ENCODE measurements at places on chromosomes 2 and 18.
A peak's percentile ranks its signal among the peaks of the same experiment; 100 is the strongest.

GRCh38 chr2:240042740-240043139, 10.6 kb downstream of the OR6B3 start:
- DNase-seq: no peak

GRCh38 chr2:147211484-147211883, 633.3 kb upstream of the ACVR2A start:
- no peak for DNase-seq

- no peak for DNase-seq
Observed at GRCh38 chr2:112709703-112710102, 11.1 kb upstream of the NT5DC4 start.

DNA sequence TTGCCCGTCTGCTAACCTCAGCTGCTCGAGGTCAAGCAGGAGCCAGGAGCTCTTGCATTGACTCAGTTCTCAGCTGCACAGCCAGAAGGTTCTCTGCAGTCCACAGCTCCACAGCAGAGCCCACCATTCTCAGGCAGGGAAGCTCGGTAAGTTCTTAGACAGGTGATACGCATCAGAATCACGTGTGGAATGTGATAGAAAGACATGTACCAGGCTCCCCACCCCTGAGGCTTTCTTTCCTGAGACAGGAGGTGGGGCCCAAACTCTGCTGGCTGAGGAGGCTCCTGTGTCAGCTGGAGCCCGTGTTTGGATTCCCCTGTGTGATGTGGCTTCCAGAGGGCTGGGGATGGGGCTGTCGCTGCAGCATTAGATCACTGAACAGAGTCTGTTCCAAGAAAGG, 28.0 kb downstream of the DIPK1C start:
- DNase-seq: no peak

GRCh38 chr2:197888321-197888720, 83.9 kb downstream of the PLCL1 start:
- no peak for DNase-seq

- no peak for DNase-seq
Observed at GRCh38 chr2:189046320-189046719, 72.1 kb downstream of the COL3A1 start.

DNA sequence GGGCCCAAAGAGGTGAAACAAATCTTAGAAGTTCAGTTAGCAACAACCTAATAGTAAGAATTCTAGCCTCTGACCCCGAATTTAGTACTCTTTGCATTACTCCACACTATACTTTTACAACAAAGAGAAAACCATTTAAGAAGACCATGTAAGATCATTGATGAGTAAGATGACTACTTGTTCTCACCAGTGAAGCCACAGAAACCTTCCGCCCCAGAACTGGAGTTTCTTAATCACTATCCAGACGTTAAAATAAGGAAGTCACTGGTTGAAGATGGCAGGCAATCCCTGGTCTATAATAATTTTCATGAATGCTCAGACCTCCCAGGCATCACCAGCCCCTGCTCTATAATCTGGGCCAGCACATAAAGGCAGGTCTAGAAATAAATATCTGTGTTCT, 95.0 kb downstream of the TMEM163 start:
- DNase-seq: no peak

GRCh38 chr18:48153613-48154481, 223.4 kb upstream of the SMAD2 start:
- DNase-seq: no peak

GRCh38 chr2:230178546-230179485, 41.0 kb downstream of the SP110 start:
- no peak for DNase-seq

- DNase-seq: no peak
Observed at GRCh38 chr2:199914372-199914958, 3.4 kb downstream of the C2orf69 start.

DNA sequence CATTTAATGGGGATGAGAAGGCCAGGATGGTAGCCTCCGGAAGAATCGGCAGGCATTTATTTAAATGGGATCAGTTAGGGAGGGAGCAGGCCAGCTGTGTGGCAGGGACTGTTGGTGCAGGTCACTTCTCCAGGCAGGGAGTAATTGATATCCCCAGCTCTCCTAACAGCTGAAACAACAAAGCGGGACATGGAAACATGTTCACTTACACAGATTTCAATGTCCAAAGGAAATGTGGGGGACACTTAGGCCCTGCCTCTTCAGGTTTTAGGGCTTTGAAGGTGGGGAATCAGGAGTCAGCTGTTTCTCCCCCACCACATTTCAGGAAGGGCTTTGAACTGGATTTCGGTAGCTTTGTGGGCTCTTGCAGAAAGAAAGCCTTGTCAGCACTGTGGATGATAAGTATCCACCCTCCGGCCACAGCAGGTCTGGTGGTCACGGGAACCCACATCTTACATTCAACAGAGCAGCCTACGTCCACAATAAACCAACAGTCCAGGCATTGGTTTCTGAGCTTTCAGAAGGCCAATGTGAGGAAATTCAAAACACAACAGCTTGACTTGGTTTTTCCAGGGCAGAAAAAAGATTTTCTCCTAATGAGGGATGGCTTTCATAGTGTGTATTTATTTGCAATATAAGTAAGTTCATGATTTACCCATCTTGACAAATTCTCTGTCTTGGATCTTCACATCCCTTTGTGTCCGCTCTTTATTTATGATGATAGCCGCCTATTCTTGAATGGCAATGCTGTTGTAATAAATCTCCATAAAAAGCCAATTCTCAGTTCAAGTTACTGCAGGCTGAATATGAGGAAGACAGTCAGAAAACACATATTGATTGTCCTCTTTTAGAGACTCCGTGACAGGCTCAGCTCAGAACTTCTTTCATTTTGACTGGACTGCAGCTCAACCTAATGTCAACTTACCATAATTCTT, 96.6 kb upstream of the NRP2 start:
- no peak for DNase-seq

GRCh38 chr2:4465671-4466070, 762.3 kb downstream of the DCDC2C start:
- no peak for DNase-seq

- DNase-seq: no peak
Observed at GRCh38 chr2:54666634-54667265, 56.7 kb upstream of the EML6 start.

- no peak for DNase-seq
Observed at GRCh38 chr2:112073875-112074274, 18.8 kb downstream of the TMEM87B start.

DNA sequence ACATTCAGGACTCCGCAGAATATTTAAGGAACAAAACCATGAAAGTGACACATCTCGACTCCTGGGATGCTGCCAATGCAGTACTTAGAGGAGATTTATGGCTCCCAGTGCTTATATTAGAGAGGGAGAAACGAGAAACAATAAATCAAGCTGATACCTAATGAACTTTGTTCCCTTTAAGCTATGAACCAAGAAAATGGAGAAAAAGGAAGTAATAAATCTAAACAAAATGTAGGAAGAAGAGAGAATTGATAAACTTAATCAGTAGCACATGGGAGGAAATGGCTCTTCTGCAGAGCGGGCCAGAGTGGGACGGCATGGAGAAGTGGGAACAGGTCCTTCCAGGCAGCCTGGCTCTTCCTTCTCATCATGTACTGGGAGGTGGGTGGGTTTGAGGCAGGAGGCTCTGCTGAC, 42.7 kb downstream of the NPPC start:
- no peak for DNase-seq

DNA sequence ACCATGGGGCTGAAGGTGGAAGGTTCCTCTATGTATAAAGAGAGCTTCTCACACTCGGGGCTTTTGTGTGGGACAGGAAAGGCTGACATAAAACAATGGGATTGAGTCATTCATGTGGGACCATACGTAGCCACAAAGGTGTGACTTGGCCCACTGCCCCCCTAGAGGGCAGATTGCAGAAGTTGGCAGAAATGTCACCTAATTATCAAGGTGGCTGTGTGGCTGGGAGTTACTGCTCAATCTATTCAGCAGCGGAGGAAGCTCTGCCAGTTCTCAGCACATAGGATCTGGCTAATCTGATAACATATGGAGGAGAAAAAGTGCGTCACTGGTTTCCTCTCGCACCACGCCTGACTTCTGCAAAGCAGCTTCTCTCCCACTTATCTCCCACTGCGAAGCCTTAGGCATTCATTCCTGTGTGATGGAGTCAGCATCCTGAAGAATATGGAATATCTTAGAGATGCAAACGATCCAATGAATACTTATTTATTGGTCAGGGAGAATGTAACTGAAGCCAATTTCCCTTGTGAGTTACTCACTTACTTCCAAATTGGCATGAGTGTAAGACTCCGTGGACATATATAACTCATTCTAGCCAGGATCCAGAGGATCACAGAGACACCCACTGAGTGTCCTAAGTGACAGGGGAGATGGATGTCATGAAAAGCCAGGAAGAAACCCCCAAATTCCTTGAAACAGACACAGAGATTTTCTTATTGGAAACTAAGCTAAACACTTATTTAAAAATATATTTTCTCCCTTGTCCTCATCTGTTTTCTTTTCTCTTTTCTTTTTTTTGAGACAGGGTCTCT, 344.8 kb downstream of the TGIF1 start:
- DNase-seq: no peak

DNA sequence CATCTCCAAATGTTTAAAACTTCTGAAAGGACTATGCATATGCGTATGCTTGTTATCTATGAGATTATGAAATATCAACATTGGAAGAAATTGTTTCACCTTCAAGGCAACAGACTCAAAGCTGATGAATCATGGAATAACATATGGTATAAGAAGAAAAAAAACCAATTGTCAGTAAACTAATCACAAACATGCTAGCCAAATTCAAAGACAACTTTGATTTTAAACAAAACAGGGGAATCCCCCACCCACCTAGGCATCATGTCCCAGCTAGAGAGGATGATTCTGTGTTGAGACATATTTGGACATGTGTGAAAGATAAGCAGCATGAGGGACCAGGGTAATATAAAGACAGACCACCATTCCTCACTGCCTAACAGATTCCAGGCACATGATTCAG, 147.7 kb downstream of the WDPCP start:
- DNase-seq: no peak

- DNase-seq: no peak
Observed at GRCh38 chr2:223096235-223096970, 44.4 kb downstream of the KCNE4 start.

- peak; percentile 17 for DNase-seq
Observed at GRCh38 chr2:85804583-85804982, 50.8 kb downstream of the ATOH8 start.

DNA sequence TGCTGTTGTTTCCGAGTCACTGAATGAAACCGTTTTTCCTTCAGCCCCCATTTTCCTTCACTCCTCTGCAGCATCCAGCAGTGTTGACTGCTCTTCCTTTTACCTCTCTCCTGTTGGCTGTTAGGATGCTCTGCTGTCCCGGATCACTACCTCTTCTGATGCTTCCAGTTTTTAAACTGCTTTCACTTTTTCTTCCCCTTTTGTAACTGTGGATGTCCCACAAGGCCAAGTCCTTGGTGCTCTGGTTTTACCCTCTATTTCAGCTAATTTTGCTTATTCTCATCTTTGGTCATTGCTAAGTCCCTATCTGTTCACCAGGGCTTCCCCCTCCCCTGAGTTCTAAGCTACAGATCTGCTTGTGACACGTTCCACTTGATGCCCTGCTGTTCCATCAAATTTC, 39.4 kb upstream of the MAP4K3 start:
- DNase-seq: no peak

DNA sequence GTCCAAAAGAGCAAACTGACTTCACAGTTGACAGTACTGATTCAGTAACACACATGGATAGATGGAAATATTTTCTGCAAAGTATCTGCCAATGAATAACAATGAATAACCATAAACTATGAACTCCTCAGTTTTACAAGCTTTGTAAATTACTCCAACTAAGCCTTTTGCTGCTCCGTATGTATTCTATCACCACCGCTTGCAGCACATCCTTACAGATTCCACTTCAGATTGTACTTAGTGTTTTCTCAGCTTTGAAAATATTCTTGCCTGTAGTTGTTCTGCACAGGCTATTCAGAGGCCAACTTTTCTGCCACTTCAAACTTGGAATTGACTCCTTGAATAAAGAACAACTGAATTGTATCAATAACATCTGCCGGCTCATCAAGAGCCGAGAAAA, 36.2 kb downstream of the TLK1 start:
- DNase-seq: no peak

DNA sequence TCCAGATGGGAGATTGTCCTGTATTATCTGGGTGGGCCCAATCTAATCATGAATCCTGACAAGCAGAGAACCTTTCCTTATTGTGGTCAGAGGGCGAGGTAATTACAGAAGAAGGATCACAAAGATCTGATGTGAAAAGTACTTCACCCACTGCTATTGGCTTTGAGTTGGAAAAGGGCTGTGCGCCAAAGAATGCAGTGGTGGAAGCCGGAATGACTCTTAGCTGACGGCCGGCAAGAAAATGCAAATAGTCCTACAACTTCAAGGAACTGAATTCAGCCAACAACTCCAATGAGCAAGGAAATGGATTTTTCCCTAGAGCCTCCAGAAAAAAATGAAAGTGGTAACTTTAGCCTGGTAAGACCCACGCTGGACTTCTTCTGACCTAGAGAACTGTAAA, 67.3 kb downstream of the CTNNA2 start:
- no peak for DNase-seq

DNA sequence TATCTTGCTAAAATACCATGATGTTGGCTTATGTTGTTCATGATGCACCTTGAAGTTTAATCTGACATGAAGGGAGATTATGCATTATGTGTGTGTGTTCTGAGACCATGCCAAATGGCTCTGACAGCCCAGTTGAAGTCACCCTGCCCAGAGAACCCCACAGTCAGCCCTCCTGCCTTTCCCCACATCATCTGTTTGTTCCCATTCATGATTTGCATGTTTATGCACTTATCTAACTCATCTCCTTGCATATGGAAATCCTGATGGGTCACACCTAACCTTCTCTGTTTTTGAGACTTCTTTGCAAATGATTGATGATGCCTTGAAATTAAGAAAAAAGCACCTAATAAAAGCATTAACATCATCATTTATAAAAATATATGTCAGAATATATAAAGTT, 752.2 kb downstream of the GALR1 start:
- DNase-seq: no peak

DNA sequence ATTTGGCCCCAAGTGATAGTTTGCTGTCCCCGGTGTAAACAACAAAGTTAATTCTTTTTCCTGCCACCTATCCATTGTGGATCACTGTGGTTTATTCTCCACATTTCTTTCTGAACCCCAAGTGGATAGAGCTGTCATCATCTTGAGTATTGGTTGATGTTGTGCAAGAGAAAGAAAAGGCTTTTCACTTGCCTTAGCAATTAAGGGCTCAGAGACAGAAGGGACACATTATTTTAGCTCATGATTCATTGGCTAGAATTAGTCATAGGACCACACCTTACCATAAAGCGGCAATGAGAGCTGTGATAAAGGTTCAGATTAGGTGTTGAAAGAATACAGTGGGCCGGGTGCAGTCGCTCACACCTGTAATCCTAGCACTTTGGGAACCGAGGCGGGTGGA, 442.1 kb upstream of the DCC start:
- DNase-seq: no peak

DNA sequence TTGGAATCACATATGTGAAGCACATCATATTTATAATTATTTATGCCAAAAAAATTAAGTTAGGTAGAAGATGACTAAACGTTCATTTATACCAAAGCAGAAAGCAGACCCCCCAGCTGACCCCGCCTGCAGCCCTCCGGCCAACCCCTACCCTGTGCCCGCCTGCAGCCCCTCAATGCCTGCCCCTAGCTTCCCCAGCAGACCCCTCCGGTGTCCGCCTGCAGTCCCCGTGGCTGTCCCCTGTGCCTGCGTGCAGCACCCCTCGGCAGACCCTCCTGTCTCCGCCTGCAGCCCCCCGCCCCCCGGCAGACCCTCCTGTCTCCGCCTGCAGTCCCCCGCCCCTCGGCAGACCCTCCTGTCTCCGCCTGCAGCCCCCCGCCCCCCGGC, 136.2 kb downstream of the NFATC1 start:
- no peak for DNase-seq

- no peak for DNase-seq
Observed at GRCh38 chr18:36792634-36793283, 36.0 kb downstream of the TPGS2 start.

Measured in CD4-positive, alpha-beta T cell treated with Interleukin-12 subunit alpha and Interleukin-12 subunit beta, for 1 hour (primary cell).